ENCODE measurements at places on chromosomes 2 and 18.

GRCh38 chr2:98643496-98644100 is 35.2 kb downstream of the UNC50 start:
- no peak overlapping the region for H3K27ac ChIP-seq
- no peak overlapping the region for H3K4me3 ChIP-seq
- no peaks in the 10 kb centered on the region for H3K27me3 ChIP-seq

DNA sequence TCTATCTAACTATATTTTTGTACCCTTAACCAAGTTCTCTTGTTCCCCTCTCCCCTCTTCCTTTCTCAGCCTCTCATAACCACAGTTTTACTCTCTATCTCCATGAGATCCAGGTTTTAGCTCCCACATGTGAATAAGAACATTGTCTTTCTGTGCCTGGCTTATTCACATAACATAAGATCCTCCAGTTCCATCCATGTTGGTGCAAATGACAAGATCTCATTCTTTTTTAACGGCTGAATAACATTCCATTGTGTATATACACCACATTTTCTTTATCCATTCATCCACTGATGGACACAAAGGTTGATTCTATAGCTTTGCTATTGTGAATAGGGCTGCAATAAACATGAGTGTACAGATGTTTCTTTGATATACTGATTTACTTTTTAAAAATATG is 83.9 kb upstream of the TMEM178A start:
- no peak overlapping the region for H3K4me3 ChIP-seq
- no peaks in the 10 kb centered on the region for H3K27me3 ChIP-seq
- no peaks in the 10 kb centered on the region for H3K36me3 ChIP-seq
- no peak for DNase-seq

GRCh38 chr2:67268797-67269196 is 128.3 kb upstream of the ETAA1 start:
- no peak overlapping the region for H3K4me3 ChIP-seq
- DNase-seq, result no peak
- no peaks in the 10 kb centered on the region for H3K36me3 ChIP-seq
- no peaks in the 10 kb centered on the region for H3K4me1 ChIP-seq
- no peak overlapping the region for H3K27ac ChIP-seq

- peak; percentile 75 for DNase-seq
- H3K4me1 ChIP-seq, result no peaks in the 10 kb centered on the region
- H3K27me3 ChIP-seq, result no peaks in the 10 kb centered on the region
- H3K36me3 ChIP-seq, result no peaks in the 10 kb centered on the region
Observed at GRCh38 chr18:70781860-70782453, 493.1 kb downstream of the SOCS6 start.

- no peak for DNase-seq
- no peak overlapping the region for H3K27ac ChIP-seq
- H3K4me1 ChIP-seq, result no peaks in the 10 kb centered on the region
- H3K36me3 ChIP-seq, result no peaks in the 10 kb centered on the region
Observed at GRCh38 chr2:140128909-140129308, 1348.7 kb upstream of the NXPH2 start.
